ENCODE measurements at places on chromosomes 2 and 18.

DNA sequence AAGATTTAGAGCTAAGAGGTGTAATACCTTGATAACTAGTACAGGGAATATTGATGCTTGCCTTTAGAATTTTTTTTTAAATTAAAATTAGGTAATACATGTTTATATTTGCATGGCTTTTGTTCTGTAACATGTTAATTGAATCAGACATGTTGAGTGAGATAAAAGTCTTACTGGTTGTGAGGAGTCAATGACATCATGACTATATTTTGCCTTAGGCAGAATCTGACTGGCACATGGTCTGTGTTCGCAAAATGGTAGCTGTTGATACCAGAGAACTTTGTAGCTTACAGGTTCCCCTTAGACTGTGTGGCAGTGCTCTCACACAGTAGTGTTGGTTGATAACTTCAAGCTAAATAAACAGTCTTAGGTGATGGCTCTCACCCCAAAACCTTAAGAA lies 199.7 kb downstream of the PTPRM start:
- no peaks in the 10 kb centered on the region for H3K36me3 ChIP-seq
- no peak overlapping the region for H3K27ac ChIP-seq
- no peaks in the 10 kb centered on the region for H3K27me3 ChIP-seq
- H3K4me3 ChIP-seq = no peak overlapping the region

DNA sequence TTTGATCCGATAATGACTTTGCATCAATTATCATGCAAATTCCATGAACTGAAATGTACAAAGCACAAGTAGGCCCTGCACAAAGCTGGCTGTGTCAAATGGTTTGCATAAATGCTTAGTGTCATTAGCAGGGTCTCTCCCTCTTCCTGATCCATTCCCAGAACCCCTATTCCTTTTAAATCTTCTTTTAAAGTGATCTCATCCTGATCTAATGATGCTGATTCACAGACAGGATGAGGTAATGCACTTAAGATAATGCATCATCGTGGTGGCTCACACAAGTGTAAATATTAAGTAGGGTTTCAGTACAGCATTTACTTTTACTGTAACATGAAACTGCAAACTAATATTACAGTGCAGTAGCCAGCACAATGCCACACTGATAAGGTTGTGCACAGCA lies 304.8 kb upstream of the SOX11 start:
- no peaks in the 10 kb centered on the region for H3K36me3 ChIP-seq
- no peak for DNase-seq
- no peak overlapping the region for H3K27ac ChIP-seq
- H3K27me3 ChIP-seq = no peaks in the 10 kb centered on the region

DNA sequence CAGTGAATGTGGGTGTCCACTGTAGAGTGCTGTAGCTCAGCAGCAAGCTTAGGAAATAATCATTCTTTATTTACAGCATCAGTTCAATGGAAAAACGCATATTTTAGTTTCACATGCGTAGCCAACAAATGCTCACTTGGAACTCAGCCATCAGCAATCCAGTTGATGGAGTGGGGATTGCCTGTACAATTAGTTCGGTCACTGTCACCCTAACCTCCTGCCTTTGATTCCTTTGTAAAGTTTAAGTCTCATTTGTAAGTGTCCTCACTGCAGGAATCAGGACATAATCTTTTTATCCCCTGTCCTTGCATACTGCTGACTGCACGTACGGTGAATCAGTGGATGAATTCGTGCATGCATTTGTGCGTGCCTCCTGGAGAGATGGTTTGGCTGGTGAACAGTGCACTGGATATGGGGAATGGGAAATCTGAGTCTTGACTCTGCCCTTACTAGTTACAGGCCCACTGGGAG lies 55.9 kb downstream of the RAB31 start:
- DNase-seq = no peak
- no peak overlapping the region for H3K4me3 ChIP-seq
- no peaks in the 10 kb centered on the region for H3K36me3 ChIP-seq
- H3K27me3 ChIP-seq = no peaks in the 10 kb centered on the region
- H3K4me1 ChIP-seq = no peaks in the 10 kb centered on the region

GRCh38 chr2:181070836-181071200 lies 90.4 kb downstream of the UBE2E3 start:
- H3K36me3 ChIP-seq = no peaks in the 10 kb centered on the region
- H3K27ac ChIP-seq = no peak overlapping the region
- no peak for DNase-seq
- no peaks in the 10 kb centered on the region for H3K4me1 ChIP-seq
- H3K27me3 ChIP-seq = no peaks in the 10 kb centered on the region

DNA sequence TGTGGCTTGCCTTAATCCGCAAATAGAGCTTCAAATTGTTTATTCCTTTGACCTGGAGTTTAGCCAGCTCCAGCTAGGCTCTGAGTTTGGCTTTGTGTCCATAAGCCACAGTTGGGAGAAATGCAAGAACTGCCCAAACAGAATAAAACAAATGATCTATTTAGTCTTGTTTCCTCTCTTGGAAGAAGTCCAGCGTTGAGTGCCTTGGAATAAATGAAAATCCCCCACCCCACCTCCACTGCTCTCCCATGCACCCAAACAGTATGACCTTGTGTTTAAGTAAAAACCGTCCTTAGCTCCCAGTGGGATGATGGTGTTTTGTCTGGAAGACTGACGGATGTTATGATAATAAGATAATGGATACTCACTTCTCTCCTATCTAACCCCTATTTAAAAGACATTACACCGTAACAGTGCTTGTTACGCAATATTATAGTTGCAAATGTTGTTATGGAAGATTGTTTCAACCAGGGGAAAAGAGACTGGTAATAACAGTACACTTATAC lies 3.2 kb upstream of the SERPINE2 start:
- H3K4me3 ChIP-seq = no peak overlapping the region
- no peaks in the 10 kb centered on the region for H3K27me3 ChIP-seq
- no peaks in the 10 kb centered on the region for H3K4me1 ChIP-seq
- H3K27ac ChIP-seq = peak overlapping the region; percentile 34
- no peaks in the 10 kb centered on the region for H3K36me3 ChIP-seq
